NCI-H1436 (cell line): ENCODE measurements at places on chromosomes 2 and 18.

DNA sequence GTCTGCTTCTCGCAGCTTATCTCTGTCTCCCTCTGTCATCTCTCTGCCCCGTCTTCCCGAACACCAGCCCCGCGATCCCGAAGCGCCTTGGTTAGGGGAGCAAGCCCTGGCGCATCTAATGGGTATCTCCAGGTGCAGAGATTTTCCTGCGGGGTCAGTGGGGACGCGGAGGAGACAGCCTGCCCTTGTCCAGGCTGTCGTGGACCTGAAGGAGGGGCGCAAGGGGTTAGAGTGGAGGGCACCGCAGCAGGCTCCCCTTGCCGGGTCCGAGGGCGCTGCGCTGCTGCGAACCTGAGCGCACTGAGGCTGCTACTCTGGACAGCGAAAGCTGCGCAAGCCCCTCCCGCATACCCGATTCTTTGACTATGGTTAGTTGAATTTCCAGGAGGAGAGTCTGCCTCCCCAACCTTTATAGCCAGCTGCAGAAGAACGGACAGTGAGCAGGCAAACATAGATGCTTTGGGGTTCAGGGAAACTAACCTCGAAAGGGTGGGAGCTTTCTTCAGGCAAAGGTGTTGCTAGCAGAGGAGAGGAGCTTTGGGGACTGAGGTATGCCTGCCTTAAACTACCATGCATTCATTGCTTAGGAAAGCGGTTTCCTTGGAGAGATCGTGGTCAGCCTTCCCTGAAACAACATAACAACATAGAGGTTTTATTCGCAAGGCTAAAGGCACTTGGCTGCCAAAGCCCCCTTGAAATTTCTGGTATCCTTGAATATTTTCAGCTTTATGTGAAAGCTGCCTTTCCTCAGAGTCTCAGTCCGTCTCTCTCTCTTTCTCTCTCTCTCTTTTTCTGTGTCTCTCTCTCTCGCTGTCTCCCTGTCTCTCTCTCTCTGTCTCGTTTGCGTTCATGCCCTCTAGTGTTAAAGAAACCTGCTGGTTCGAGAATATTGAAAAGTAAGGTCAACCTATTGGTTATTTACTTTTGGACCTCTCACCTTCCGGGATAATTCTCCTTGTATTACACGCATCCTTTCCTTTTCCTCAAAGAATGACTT lies 1.6 kb downstream of the GALNT13 start:
- DNase-seq, result no peak

DNA sequence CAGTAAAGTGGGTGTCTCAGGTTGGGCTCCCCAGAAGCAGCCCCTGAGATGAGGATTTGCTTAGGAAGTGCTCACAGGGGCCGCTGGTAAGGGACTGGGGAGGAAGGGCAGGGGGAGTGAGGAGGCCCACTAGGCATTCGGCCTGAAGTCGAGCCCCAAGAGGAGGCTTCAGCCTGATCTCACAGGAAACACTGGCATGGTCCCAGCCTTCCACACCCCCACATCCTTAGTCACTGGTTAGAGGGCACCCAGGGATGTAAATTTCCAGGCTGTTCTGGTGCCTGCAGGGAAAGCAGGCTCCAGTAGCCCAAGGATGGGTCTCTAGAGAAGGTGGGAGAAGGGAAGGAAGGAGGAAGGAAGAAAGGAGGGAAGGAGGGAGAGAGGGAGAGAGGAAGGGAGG lies 22.4 kb upstream of the KCNK3 start:
- DNase-seq, result no peak

GRCh38 chr18:12928641-12929040 lies 19.2 kb upstream of the SEH1L start:
- DNase-seq, result no peak

GRCh38 chr2:139409212-139409611 lies 629.0 kb upstream of the NXPH2 start:
- no peak for DNase-seq

DNA sequence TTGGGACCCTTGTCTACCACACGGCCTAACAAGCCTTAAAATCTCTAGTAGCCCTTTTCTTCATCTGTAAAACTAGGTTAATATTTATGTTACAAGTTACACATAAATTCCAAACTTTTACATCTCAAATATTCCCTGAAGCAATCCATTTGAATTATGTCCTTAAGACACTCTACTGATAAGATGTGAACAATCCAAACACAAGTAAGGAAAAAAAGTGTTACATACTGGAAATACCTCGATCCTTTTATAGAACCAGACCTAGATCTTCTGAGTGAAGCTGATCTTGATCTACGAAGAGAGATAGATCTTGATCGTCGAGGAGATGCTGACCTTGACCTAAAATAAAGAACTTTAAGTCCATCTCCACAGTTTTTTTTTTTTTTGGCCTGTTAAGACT lies 3.3 kb downstream of the SRSF7 start:
- DNase-seq, result no peak

DNA sequence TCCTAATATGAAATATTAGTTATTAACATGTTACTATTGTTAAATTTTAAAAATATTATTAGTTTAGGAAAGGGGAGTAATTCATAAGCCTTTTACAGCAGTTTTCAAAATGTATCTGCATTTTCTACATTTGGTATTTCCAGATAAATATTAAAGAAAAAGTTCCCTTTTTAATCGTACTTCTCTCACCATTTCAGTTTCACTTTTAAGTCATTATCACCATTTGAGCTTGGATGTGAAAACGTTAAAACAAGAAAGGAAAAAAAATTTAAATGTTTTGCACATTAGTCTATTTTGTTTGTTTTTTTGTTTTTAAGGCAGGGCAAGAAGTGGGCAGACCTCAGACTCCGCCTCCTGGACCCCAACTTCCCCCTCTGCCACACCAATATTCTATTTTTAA lies 3.3 kb upstream of the SRSF7 start:
- DNase-seq, result no peak

DNA sequence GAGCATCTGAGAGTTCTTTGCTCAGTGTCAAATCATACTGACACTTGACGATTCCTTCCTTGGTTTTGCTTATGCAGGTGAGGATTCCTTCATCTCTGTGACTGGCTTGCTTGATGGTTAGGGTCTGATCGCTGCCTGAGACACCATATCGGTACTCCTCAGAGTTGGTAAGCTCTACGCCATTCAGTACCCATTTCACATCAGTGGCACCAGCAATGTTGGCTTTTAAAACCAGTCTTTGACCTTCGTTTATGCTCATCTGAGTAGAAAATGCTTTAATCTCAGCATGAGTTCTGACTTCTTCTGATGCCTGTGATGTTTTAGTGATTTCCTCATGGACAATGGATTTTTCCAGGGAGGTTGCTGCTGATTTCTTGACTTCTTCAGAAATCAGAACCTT lies 48.4 kb downstream of the PLEKHA3 start:
- no peak for DNase-seq

DNA sequence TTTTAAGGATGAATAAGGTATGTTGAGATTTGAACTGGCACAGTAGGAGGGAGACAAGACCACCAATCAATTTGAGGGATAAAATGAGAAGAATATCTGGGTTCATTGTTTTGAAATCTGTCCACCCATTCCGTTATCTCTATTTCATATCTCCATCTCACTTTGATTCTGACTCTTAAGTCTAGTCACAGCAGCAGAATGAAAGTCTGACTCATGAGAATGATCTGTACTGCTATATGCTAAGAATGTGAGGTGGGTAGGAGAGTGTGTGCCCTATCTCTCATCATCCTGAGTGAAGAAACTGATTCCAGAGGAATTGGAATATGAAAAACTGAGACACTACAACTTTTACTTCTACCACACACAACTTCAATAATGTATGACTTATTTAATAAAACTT lies 1994.5 kb upstream of the PIK3C3 start:
- DNase-seq, result no peak

DNA sequence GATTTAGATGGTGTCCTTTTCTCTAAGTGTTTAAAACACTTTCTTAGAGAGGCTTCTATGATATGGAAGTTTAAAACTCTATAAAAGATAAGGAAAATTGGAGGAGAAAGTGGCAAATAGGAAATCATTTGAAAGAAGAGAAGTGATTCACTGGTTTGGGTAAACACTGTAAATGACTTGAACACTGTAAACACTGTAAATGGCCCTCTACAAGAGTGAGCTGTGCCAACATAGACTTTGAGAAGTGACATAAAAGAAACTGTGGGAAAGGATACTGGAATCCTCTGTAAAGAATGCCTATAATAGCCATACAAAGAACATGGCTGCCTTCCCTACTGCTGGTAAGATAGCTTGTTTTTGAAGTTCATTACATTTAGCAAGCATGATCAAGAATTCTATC lies 210.9 kb upstream of the SIX3 start:
- no peak for DNase-seq

DNA sequence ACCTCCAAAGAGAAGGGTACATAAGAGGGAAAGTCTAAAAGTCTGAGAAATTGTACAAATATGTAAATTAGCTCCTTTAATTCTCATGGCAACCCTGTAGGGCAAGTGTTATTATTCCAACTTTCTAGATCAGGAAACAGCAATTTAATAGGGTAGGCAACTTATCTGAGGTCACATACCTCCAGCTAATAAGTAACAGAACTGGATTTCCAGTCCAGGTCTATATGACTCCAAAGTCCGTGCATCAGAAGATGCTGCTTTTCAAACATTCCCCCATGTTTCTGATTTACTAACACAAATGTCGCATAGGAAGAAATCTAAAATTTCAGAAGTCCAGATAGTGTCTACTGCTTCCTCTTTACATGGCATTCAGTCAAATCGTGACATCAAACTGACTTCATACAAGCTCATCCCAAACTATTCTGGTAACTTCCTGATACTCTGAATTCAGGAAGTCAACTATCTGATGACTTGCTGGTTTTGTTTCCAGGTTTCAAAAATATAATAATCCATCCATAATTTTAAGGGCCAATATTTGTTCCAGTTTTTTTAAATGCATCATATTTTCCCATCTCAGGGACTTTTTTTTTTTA lies 419.3 kb upstream of the ACVR2A start:
- no peak for DNase-seq

DNA sequence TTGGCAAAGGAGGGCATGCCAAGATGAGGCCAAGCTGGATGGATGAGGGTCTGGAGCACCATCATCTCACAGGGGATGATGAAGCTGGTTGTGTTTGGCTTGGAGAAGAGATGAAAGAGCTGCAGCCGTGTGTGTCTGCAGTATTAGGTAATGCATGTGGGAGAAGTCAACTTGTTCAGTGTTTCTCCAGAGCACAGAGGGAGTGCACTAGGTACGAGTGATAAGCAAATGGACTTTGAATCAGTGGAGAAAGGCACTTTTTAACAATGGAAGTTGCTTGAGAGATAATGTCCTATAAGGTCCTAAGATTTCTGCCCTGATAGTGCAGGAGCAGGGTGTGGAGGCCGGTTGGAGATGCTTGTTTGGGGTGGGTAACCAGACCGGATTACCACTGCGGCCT lies 36.0 kb downstream of the SLC14A2 start:
- no peak for DNase-seq

GRCh38 chr2:234203135-234203984 lies 152.9 kb downstream of the SPP2 start:
- no peak for DNase-seq

GRCh38 chr2:120809151-120809550 lies 73.5 kb downstream of the GLI2 start:
- DNase-seq, result no peak

DNA sequence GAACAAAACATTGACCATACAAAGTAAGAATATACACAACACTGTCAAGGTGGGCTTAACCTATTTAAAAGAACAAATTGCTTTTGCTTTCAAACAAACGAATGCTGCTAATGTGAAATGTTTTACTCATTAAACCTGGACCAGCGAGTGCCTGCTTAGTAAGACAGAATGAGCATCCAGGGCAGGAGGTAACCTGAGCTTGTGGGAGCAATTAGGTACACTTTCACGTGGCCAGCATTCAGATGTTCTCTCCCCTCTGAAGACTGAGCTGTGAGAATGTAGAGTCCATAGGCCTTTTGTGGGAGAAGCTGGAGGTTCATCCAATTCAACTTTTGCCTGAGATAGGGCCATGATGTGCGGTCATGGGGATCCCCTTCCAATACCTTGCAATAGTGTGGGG lies 266.5 kb downstream of the TSN start:
- no peak for DNase-seq

DNA sequence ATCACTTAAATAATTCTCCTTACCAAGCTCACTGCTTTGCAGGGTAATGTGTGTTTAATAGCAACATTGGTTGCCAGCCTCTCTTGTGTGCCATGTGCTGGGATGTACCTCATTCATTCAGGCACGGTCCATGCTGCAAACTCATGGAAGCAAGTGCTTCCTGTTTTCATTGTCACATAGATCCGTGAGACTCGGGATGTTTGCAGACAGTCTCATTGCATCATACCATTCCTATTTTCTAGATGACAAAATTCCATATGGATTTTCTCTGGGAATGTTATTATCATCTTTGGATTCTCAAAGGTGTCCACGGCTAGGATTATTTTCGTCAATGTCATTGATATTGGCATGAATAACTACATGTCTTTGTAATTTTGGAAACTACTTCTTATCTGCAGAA lies 60.0 kb upstream of the HDAC4 start:
- DNase-seq, result no peak

- DNase-seq, result no peak
These were observed 10.1 kb downstream of the RRM2 start for GRCh38 chr2:10132596-10132995.

- no peak for DNase-seq
These were observed 78.0 kb upstream of the BZW1 start for GRCh38 chr2:200733713-200734198.

- DNase-seq, result no peak
These were observed 29.7 kb upstream of the PID1 start for GRCh38 chr2:229300790-229301189.

DNA sequence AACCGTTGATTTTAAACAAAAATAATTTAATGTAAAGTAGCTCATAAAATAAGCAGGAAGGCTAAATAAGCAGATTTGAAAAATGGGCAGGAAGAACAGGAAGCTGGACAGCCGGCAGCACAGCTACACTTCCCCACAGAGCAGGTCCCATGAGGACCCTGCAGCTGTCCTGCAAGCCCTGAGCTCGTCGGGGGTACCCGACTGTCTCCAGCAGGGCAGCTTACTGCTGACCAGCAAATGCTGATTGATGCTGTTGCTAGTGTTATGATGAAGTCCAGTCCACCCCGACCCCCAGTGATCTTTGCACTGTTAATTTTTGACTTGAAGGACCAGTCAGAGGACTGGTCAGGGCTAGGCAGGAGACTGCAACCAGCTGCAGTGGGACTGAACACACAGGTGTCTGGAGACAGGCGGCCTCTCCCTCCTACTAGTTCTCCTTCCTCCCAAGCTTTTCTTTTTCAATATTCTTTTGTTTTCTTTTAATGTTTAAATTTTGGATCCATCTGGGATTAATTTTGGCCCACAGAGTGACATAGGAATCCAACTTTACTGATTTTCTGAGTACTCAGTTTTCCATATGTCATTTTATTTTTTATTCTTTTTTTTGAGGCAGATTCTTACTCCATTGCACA lies 27.7 kb downstream of the POLE4 start:
- DNase-seq, result no peak

DNA sequence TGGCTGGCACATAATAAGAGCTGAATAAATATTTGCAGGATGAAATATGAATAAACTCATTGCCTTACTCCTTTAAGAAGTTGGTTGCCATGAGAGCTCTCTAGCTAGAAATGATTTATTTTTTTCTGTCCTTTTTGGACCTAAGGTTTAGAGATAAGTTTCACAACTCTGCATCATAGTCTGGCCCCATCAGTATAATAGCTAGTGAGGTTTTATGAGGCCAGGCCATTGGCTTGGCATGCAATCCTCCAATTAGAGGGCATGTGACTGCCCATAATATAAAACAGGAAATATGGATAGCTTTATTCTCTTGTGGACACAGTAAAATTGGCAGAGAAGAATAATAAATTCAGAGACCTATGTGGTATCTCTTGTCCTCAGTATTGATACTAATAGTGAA lies 26.2 kb upstream of the INSIG2 start:
- DNase-seq, result no peak

- DNase-seq, result no peak
These were observed 6.0 kb downstream of the GPC1 start for GRCh38 chr2:240441326-240441992.
